ENCODE measurements at places on chromosomes 2 and 18.

DNA sequence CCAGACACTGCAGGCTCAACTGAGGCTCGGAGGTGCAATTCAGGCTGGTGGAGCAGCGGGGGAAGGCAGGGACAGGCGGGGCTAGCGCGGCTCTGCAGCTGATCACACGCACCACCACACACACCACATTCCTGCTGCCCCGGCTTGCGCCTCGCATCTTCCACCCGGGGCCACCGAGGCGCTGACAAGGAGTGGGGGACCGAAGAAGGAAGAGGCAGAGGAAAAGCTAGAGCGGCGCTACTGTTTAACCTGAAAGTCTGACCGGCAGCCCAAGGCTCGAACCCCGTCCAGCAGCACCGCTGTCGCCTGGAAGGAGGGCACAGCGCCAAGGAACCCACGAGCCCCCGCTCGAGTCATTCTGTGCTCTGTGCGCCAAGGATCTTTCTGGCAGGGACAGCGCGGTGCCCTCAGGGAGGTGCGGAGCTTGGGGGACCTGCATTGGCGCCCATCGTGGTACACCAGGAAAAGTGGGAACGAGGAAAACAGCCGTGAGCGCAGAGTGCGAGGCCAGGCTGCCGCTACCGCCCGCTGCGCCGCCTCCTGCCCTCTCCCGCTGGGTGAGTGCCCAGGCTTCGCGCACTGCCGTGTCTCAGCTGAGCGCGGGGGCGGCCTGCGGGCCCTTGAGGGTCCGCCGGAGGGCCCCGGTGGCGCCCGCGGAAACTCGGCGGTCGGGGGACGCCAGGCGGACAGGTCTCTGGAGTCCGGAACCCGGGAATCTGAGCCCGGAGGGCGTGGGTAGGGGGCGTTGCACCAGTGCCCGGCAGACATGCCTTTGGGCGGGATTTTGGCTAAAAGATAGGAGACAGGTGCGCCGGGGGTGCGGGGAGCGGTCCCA lies 860 bp upstream of the KCNJ3 start:
- DNase-seq = no peak

DNA sequence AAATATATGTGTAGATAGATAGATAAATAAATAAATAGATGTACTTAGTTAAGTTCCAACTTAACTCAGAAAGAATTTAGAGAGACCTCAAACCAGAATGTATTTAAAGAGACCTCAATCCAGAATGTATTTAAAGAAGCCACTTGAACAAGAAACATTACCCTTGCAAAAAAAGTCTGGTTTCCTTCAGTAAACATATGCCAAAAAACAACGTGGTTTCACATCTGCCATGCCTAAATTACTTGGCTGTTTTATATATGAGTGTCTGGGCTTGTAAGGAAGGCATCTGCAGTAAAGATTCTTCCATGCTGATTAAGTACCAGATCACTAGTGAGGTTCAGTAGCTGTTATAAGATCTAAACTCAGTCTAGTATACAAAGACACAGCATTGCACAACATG lies 29.1 kb upstream of the RPE start:
- DNase-seq = no peak

GRCh38 chr18:26863122-26863879 lies 2.2 kb downstream of the AQP4 start:
- no peak for DNase-seq

DNA sequence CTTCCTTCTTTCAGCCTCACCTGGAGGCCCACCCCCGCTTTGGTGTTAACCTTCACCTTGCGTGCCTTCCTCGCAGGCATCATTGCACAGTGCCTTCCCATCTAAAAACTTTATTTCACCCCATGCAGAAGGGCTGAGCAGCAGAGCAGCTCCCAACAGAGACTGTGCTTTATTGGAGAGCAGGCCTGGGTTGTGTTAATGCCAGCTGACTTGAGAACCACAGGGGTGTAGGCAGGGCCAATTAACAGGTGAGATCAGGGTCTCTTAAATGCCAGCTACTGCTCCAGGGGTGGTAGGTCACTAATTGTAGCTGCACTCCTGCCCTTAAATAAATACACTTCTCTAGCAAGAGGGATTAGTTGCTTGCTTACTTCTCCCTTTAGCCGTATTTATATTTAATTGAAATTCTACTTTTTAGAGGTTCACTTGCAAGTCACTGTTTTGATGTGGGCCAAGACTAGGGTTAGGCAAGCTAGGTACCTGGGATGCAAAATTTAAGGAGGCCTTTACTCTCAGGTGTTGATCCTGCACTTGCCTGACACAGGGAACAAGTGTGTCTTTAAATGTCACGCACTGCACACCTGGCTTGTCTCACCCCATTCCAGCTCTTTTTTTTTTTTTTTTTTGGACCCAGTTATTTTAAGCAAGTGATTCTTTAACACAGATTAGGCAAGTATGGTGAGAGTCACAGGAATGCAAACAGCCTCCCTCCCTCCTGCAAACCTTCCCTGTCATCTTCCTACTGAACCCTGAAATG lies 54.5 kb downstream of the LYPD1 start:
- DNase-seq = no peak

DNA sequence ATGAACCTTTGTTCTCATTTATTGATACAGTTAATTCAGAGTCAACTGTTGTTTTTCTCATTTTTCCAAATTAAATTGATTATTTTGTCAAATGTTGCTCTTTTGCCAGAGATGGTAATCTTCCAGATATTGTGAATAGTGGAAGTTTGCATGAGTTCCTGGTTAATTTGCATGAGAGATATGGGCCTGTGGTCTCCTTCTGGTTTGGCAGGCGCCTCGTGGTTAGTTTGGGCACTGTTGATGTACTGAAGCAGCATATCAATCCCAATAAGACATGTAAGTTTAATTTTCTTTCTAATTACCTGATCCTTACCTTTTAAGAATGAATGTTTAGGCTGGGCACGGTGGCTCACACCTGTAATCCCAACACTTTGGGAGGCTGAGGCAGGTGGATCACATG lies 7.8 kb downstream of the CYP20A1 start:
- no peak for DNase-seq

GRCh38 chr2:223604231-223604630 lies 2.1 kb upstream of the SCG2 start:
- DNase-seq = no peak

- no peak for DNase-seq
These were observed 55.3 kb upstream of the HK2 start for GRCh38 chr2:74778381-74779264.

GRCh38 chr2:226086190-226086589 lies 686.7 kb downstream of the NYAP2 start:
- DNase-seq = no peak

DNA sequence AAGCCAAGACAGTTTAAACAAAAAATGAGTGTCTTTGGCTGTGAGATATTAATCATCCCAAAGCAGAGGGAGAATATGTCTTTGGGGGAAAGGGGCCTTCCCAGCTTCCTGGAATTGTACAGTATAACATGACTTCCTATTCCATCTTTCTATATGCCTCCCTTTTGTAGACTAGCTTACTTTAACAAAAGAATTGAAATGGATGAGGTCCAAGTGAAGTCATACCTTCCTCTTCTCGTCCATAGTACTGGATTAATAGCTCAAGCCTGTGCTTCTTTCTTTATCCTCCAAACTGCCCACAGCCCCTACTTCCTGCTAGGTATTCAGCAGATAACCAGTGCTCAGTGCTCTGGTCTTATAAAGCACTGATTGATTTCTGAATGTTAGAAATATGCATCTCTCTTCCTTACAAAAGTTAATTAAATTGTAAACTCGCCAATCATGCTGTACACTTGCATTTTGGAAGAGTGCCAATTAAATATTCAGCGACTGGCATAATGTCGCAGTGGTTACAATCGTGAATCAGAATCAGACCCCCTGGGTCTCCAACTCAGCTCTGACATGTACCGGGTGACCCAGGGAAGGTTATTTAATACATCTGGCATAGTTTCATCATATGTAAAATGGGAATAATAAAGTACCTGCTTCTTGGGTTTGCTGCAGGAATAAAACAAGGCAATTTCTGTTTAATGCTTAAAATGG lies 325.1 kb downstream of the RND3 start:
- no peak for DNase-seq

GRCh38 chr2:19346983-19347618 lies 11.3 kb downstream of the OSR1 start:
- DNase-seq = no peak

- no peak for DNase-seq
These were observed 66.8 kb upstream of the FOSL2 start for GRCh38 chr2:28325567-28326468.

DNA sequence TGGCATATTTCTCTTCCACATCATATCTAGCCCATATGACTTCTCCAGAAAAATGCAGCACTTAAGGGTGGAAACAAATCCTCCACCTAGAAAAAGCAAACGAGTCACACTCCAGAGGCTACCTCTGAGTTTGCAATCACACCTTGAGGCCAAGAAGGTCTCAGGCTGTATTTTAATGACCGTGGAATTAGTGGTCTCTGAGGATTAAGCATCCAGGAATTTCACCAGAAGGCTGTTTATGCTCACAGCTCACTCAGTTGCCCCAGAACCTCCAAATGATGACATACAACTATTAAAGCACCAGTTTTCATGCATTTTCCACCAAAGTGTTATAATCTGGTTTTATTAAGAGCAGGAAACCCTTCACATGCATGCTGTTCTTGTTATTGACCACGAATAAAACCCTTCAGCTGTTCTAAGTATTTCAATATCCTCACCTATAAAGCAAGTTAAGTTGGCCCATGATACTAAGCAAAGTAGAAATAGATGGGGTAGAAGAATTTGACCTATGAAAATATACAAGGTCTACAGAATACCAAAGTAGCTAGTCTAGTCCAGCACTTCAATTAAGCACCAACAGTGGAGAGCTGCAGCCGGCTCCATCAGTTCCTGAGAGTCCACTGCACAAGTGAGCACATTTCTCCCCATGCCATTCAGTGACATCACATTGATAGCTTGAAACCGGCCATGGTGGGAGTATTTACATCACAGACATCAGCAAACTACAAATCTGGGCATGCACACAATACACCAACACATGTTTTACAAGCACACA lies 39.5 kb upstream of the SLC14A1 start:
- no peak for DNase-seq

DNA sequence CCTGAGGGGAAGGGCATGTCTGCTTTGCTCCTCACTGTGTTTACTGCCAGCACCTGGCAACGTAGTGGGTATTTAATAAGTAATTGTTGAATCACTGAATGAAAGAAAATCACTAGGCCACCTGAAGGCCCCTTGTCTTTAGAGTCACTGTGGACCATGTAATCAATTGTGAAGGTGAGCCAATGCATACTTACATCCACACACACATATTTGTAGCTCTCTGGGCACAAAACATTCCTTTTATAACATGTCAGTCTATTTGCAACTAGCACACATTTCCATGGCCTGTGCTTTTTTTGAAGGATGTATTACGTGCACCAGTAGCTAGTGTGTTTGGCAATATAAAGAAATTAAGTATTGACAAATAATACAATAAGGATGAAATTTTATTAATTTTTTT lies 11.2 kb downstream of the ATP8B1 start:
- DNase-seq = no peak

DNA sequence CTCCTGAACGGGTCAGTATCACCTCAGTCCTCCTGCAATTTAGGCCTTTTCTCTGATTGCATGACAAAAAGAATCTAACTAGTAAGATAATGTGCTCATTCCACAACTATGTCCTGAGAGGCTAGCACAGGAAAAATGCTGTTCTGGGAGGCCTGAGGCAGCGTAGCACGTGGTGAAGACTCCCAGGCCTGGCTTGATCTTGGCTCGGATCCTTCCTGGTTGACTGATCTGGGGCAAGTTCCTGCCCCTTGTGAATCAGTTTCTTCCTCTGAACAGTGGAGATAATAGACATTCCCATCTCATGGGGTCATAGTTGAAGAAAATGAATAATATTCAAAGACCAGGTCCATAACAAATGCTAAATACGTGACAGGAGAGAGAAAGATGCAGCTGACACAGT lies 12.3 kb downstream of the FBLN7 start:
- no peak for DNase-seq

DNA sequence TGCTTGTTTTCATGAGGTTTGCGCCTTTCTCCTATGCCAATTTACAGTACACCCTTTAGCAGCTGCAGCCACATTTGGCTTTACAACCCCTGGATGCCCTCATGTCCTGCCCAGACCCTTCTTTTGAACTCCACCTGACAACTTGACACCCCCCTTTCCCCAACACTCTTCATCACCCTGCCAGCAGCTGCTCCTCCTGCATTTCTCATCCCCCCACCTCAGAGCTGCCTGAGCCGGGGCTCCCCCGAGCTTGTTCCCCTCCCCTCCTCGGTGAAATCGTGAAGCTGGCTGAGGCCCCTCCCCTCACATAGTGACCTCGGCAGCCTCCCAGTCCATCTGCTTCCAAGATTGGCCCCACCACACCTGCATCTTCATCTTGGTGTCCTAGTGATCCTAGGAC lies 40.5 kb downstream of the LRRFIP1 start:
- DNase-seq = no peak

Data from stimulated activated CD4-positive, alpha-beta T cell treated with anti-CD3 and anti-CD28 coated beads, Interleukin-1b, Interleukin-23, amount 100 ng/mL, for 1 hour (primary cell).